ENCODE measurements at places on chromosomes 2 and 18.

DNA sequence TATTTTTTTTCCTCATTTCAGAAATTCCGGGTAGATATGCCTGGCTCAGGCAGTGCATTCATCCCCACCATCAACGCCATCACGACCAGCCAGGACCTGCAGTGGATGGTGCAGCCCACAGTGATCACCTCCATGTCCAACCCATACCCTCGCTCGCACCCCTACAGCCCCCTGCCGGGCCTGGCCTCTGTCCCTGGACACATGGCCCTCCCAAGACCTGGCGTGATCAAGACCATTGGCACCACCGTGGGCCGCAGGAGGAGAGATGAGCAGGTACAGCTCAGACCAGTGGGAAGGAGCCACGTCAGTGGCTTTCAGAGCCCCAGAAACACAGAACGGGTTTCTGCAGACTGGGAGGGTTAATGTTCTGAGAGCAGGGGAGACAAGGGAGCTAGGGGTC, 11.4 kb downstream of the FOSL2 start:
- DNase-seq, result no peak

DNA sequence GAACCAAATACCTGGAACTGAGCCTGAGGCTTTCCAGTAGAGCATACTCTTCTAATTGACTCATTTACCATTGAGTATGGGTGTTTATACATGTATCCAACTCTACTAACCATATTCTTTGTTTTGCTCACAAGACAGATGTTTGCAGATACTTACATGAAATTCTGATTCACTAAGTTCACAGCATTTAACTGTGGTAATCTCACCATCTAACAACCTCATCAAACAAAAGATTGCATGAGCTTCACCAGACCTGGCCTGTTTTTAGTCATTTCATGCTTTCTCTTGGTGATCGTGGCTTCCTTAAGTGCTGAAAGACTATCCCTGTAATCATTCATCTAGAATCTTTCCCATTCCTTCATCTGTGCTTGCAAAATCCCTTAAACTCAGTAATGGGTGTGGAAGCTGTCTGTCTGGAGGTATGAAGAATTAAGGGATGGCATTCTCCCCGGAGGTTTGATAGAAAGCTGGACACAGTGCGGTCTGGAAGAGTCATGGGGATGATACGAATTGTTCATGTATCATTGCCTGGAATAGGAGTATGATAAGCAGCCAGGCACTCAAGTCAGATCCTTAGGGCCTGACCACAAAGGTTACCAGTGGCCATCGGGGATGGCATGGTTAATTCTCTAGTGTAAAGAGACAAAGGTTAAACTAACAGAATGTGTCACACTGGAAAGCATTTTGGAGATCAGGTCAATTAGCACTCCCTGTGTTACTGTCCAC, 42.0 kb upstream of the IL1R1 start:
- no peak for DNase-seq

GRCh38 chr2:40592218-40592617, 140.3 kb upstream of the SLC8A1 start:
- DNase-seq, result no peak

DNA sequence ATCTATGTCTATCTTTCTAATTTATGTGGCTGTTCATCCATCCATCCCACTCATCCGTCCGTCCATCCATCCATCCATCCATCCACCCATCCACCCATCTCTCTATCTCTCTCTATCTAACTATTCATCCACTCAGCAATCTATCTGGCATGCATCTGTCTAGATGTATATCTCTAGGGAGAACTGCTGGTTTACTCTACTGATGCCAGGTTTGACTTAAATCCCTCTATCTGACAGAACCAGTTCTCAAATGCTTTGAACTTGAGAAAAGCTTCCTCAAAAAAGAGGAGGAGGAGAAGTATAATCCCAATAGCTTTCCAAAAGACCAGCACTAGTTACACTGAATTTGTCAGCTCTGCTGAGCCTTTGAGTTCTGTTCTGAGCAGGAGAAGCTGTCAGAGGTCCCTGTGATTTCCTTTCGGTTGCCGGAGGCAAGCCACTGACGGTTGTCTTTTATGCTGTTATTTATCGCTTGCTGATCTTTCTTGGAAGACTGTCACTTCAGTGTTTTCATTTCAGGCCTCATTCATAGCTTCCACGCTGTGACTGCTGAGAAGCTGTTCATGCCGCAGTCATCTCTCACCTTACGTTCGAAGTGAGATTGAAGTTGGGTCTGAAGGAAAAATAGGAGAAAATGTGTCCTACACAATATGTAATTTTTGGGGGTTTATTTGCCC, 129.4 kb upstream of the UXS1 start:
- no peak for DNase-seq

DNA sequence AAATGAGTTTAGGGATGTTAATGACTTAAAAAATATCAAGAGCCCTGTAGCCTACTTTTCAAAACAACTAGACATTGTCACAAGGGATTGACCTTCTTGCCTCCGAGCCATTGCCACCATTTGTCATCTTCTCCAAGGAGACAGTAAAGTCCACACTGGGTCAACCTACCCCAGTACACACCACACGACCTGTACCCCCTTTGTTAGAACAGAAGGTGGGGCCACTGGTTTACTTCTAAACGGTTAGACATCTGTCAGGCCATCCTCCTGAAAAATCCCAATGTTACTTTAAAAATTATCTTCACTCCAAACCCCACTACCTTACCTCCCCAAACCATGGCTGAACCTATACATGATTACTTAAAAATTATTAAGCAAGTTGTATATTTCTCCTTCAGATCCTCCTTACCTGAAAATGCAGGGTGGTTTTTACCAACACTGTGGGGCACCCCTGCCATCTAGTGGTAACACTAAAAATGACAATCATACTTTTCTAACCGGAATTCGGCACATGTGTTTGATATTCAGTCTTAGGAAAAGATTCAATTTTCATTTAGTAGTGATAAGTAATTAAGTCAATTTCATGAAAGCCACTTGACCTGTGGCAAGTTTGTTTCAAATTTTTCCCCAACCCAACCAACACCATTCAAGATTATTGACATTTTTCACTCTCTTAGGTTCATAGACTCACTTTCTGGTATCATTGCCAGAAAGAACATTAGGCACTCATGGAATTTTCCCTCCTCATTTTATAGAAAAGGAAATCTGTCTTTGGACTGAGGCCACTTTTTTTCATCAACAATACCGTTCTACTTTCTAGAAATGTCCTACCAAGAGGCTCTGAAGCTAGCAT, 265.3 kb upstream of the PKDCC start:
- no peak for DNase-seq

DNA sequence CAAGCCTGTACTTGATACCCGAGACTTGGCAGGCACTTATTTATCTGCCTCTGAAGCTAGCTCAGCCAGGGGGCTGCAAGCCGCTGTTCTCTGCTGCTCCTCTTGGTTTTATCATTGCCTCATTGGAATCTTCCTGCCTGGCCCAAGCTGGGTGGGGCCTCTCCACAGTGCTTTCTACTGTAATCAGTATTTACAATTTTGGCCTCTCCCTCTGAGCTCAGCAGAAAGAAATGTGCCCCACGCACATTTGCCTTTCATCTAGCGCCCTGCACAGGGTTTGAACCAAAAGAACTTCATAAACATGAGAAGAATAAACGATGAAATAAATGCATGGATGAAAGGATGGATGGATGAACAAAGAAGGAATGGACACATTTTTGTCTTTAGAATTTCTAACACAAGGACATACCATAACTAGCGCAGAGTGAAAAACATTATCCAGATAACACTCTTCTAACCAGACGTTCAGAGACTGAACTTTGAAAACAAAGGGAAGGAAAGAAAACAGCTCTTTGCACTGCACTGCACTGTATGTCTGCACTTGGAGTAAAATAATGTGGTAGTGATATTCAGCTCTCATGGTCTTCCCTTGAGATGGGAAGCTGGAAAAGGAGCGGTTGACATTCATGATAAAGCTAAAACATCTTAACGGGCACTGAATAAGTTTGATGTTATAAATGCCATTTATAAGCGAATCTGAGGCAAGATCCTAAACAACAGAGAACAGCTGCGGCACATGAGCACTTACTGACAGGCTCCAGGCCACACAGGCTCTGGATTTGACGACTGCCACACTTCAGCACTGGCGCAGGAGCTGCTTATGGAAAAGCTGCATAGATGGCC, 86.8 kb upstream of the SP3 start:
- DNase-seq, result no peak

- DNase-seq, result no peak
Measured at GRCh38 chr18:55079067-55079466, 119.8 kb upstream of the CCDC68 start.

DNA sequence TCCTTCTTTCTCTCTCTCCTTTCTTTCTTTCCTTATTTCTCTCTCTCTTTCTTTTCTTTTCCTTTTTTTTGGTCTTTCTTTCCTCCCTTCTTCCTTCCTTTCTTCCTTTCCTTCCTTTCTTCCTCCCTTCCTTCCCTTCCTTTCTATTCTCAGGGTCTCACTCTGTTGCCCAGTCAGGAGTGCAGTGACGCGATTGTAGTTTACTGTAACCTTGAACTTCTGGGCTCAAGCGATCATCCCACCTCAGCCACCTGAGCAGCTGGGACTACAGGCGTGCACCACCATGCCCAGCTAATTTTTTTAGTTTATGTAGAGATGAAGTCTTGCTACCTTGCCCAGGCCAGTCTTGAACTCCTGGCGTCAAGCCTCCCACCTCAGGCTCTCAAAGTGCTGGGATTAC, 83.8 kb upstream of the PPM1B start:
- DNase-seq, result no peak

DNA sequence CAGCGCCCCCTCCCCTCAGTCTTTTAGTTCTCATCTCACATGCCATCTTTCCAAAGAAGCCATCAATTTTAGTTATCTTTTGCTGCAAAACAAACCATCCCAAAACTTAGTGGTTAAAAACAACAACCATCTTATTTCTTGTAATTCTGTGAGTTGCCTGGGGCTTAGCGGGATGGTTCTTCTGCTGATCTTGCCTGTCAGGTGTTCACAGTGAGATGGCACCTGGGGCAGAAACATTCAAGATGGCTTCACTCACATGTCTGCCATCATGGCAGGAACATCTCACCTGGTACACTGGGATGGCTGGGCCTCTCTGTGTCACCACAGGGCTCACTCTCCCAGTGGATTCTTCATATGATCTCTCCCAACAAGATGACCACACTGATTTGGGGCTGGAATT, 144.5 kb upstream of the MSH6 start:
- no peak for DNase-seq

DNA sequence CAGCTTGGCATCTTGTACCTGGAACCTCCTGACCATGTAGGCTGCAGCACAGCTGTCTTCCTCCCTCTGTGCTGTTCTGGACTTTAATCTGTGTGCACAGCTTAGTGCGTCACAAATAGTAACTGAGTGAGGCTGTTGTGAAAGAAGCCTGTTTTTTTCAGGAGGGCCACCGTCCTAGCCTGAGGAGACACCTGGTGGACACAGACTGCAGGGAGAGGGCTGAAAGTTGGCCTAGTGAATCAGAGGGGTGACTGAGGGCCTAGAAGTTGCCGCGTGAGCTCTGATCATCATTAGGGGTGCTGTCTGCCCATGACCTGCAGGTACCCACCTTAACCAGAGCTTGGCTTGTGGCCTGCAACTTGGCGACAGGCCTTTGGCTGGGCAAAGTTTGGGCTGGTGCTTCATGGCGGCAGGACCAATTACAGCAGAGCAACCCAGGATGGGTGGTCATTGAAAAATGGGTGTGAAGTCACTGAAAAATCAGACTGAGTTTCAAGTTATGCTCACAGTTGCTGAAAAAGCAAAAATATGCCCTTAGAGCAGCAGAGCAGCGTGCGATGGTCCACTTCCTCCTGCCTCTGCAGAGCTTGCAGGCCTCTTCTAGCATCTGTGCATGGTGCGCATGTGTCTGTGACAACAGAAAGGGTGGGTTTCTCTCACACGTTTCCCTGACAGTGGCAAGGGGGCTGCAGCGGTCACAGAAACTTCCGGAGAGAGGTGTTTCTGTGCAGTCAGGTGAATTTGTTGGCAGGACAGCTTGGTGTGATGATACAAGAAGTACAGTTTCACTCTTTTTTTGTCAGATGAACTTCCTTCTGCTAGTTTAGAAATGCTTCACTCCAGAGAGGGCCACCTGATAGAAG, 9.6 kb downstream of the GDF7 start:
- DNase-seq, result no peak

- DNase-seq, result no peak
Measured at GRCh38 chr18:59839246-59839645, 60.5 kb upstream of the PMAIP1 start.

- no peak for DNase-seq
Measured at GRCh38 chr2:95391641-95392310, 10.7 kb upstream of the FAHD2A start.

DNA sequence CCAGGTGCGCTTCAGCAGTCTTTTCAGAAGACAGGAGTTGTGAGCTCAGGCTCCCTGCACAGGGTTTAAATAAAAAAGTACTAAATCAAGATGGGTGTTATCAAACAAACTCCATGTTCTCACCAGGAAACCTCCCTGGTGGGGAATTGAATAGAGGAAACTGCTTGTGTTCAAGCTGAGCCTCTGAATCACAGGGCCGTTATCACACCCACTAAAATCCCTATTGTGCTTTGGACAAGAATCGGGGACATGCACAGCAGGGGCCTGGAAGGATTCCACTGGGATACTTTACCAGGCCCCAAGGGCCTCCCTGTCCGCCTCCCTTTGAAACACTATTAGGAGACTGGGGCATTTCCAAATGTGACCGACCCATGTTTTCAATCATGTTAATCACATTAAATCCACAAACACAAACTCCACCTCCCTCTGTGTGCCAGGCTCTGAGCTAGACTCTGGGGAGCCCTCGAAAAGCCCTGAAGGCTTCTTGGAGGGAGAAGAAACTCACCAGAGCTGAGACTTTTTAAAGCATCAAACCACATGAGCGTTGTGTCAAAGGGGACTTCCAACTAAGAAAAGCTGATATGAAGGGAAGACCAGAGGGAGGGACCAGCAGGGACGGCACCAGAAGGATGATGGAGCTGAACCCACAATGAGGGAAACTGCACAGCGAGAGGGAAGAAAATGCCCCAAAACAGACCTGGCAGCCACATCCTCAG, 458.7 kb upstream of the ID2 start:
- no peak for DNase-seq

DNA sequence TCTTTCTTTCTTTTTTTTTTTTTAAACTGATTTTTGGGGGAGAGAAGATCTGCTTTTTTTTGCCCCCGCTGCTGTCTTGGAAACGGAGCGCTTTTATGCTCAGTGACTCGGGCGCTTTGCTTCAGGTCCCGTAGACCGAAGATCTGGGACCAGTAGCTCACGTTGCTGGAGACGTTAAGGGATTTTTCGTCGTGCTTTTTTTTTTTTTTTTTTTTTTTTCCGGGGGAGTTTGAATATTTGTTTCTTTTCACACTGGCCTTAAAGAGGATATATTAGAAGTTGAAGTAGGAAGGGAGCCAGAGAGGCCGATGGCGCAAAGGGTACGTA, 587 bp downstream of the MEIS1 start:
- no peak for DNase-seq

- DNase-seq, result no peak
Measured at GRCh38 chr2:38013158-38013752, 62.7 kb downstream of the CYP1B1 start.

DNA sequence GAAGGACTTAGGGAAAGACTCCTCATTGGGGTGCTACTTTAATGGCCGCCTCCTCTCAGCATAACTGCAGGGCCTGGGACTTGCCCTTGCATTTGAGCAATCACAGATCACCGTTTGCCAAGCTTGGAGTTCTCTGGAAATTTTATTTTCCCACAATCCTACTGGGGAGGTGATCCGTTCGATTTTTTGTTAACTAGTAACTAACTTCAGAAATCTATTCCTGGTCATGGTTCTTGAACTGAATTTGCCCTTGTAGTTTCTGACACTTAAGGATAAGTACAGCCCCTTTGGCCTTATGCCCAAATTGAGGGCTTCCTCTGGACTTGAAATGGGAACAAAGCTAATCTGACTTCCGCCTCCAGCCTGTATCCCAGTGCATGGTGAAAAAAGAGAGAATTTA, 60.5 kb upstream of the ST3GAL5 start:
- DNase-seq, result no peak

GRCh38 chr2:128525653-128526052, 207.0 kb upstream of the HS6ST1 start:
- no peak for DNase-seq

Data from brain pericyte (primary cell).